ENCODE measurements at places on chromosomes 12 and 14. TPM values are rescaled to one million over a fixed set of nuclear protein-coding genes. Genes with fewer than 3 reads are reported as not detected.

- no peak for DNase-seq
Observed at GRCh38 chr12:123064885-123065619, 84.6 kb downstream of the ARL6IP4 start.

- DNase-seq: no peak
Observed at GRCh38 chr12:107967170-107967569, 161.9 kb upstream of the WSCD2 start.

DNA sequence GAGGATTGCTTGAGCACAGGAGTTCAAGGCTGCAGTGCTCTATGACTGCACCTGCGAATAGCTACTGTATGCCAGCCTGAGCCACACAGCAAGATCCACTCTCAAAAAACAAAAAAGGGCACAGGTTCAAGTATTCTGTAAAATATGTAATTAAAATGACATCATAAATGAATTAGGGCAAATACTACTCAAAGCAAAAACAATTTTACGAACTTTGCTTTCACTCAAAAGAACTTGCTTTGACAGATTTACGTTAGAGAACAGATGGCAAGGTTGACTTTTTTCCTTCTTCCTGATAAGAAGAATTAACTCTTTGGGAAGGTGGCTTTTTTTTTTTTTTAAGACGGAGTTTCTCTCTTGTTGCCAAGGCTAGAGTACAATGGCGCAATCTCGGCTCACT, 44.0 kb upstream of the EAPP start:
- DNase-seq: no peak

DNA sequence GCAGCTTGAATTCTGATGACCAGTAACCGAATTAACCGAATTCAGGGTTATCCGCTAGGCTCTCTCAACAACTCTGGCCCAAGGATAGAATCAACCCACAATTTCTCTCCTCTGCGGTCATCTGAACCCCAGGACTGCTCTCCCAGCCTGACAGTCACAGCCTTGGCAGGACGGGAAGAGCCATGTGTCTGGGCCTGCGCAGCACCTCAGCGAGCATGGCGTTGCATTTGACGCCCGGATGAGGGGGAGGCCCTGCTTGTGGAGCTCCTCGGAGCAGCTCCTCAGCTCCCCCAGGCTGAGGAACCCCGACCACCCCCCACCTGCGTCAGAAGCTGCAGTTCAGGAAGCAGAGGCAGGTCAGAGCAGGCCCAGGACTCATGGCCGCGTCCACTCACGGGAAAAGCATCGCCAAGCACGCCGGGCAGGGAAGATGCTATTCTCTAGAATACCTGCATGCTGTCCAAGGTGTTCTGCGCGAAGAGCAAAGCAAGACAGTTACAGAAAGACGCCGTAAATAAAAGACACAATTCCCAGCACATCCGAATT, 131.1 kb downstream of the PIWIL1 start:
- DNase-seq: no peak

DNA sequence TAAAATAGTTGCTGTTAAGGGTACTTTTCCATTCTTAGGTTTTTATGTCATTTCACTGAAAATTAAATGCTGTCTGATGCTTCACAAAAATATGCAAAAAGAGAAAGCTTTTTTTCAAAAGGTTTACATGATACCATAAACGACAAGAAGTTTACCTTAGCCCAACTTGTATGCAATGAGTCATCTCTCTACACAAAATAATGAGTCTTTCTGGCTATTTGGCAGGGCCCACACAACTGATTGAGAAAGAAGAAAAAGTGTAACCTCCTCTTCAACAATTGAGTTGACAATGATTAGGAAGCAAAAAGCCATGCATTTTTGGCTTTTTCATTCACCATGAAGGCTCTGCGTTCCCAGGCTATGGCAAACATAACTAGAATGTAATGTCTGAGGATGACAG, 165.4 kb upstream of the CPNE8 start:
- no peak for DNase-seq

DNA sequence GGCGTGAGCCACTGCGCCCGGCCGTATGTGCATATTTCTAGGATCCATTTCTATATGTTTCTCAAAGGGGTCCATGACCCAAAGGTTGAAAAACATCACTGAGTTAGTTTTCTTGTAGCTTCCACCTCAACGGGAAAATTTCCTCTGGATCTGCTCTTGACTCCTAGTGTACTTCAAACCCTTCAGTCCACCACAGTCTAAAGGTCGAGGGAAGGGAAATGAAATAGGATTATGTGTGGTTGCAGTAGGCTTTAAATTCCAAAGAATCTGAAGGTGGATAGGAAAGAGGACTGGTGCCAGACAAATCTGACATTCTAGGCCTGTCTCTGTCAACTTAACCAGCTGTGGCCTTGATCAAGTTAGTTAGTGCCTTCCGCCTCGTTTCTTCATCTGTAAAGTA, 1.7 kb upstream of the SUOX start:
- DNase-seq: no peak

The PRIMA1 gene
- total RNA-seq: 1.9 TPM

The OAS1 gene
- 60.0 TPM for total RNA-seq

The NEDD8 gene
- 142 TPM for total RNA-seq

The TAS2R19 gene
- 3.2 TPM for total RNA-seq

The KLRK1 gene
- 8.1 TPM for total RNA-seq

All from upper lobe of right lung (tissue), 1 donor.